Fibroblast of the aortic adventitia (primary cell): ENCODE measurements at places on chromosomes 12 and 14. TPM values are rescaled to one million over a fixed set of nuclear protein-coding genes. Genes with fewer than 3 reads are reported as not detected.

TOX4 gene
- total RNA-seq, result 21.1 and 37.2 TPM in 2 replicates

LRRK2 gene
- total RNA-seq, result 9.7 and 22.1 TPM in 2 replicates

GRCh38 chr14:50123062-50123461 lies 6.7 kb upstream of the VCPKMT start:
- no peak for DNase-seq

CEBPE gene
- not detected in 2 replicates for total RNA-seq

DNA sequence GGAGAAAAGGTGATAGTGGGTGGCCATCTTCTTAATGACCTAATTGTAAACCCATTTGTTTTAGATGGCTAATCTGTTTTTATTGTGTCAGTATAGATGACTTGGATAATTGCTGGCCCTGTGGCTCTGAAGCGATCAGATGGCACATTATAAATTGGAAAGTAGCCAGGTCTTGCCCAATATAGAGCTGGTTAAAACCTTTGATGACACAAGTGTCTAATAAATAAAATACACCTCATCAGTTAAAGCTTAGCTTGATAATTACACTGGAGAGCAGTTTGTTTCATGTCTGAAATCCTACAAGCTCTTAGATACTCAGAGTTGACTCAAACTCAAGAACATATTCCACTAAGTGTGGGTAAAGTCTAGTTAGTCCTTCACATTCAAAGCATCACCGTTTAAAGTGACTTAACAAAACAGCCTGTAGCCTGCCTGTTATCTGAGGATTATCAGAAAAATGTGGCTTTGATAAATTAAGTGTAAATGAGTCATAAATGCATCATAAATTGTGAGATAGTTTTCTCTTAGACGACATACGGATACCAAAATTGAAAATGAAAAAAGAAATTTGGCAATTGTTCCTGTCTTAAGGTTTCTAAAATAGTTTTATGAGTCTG lies 280.9 kb downstream of the LRIG3 start:
- peak; percentile 77 for DNase-seq

RIPK3 gene
- total RNA-seq, result 0.99 and 3.0 TPM in 2 replicates
